Lung (tissue), 17 donors: ENCODE measurements at places on chromosomes 2 and 18. TPM values are rescaled to one million over a fixed set of nuclear protein-coding genes. Genes with fewer than 3 reads are reported as not detected.
A peak's percentile ranks its signal among the peaks of the same experiment; 100 is the strongest.

- no peak for DNase-seq
Observed at GRCh38 chr2:40721595-40721994, 269.7 kb upstream of the SLC8A1 start.

- no peak for DNase-seq
Observed at GRCh38 chr2:196439760-196440159, 199.8 kb upstream of the CCDC150 start.

- no peak for DNase-seq
Observed at GRCh38 chr18:42545825-42546224, 569.7 kb downstream of the RIT2 start.

DNA sequence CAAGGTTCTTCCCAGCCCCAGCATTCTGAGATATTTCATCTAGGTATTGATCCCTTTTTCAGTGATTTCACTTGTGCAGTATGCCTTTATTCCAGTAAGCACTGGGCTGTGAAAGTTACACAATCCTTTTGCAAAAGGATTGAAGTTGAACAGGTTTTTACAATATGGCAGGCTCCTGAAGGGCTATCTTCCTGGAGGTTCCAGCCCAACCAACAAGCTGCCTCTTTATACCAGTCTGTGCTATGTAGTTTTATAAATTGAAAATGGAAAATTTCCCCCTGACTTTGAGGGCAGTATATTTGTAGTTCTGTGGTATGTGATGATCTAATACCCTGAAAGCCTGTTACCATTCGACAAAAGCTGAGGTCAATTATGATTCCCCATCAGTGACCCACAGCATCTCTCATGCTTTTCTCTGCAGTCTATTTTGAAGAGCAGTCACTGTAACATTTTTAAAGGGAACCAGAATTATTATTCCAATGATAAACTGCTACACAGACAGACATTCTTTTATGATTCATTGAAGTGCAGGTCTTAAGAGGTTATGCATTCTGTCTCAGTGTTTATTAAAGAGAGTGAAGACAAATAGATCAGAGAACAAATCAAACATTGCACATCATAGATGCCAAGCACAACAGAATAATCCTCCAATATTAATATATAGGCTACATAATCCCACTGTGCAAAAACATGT, 35.2 kb upstream of the STPG4 start:
- peak; percentile 65 for DNase-seq

DNA sequence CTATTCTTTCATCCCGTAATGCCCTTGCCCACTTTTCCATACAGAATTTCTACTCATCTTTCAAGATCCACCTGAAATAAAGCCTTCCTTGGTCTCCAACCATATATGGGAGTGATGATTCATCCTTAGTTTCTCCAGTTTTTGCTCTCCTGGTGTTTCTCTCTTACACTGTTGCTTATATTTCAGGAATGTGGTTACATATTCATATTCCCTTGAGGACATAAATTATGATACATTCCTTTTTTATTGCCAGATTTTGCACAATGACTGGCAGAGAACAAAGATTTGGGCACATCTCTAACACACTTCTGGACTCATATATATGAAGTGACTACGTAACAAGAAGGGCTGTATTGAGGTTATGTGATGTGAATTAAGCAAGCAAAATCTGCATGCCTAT, 1573.4 kb upstream of the NXPH2 start:
- no peak for DNase-seq

DNA sequence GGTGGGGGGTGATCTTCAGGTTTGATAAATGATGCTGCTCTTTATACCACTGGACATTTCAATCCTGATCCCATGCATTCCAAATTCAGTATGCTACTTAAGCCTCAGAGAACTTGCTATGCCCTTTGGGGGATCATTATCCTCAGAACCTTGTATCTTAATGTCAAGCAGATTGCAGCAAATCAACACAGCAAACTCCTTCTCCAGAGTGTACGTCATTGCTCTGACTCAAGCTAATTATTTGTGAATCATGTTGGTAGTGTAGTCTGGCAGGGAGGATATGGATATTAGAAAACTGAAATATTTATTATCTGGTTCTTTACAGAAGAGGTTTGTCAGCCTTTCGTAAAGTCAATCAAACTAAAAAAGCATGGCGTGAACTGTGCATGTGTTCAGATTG, 562.5 kb upstream of the FAM98A start:
- DNase-seq = no peak

DNA sequence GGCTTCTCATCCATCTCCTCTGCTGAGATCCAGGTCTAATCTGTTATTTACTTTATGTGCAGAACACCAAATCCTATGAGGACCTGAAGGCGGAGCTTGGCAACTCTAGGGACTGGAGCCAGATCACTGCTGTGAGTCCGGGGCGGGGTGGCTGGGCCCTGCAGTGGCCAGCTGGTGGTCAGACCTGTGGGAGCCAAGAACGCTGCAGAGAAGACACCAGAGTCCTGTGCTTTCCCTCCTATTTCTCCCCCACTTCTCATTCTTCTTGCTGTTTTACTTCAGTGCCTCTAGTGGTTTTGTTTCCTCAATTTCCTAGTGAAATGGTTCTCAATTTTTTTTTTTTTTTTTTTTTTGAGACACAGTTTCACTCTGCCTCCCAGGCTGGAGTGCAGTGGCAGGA, 19.7 kb downstream of the VIL1 start:
- no peak for DNase-seq

- DNase-seq = peak; percentile 39
Observed at GRCh38 chr2:219561179-219562048, 9.9 kb downstream of the OBSL1 start.

DNA sequence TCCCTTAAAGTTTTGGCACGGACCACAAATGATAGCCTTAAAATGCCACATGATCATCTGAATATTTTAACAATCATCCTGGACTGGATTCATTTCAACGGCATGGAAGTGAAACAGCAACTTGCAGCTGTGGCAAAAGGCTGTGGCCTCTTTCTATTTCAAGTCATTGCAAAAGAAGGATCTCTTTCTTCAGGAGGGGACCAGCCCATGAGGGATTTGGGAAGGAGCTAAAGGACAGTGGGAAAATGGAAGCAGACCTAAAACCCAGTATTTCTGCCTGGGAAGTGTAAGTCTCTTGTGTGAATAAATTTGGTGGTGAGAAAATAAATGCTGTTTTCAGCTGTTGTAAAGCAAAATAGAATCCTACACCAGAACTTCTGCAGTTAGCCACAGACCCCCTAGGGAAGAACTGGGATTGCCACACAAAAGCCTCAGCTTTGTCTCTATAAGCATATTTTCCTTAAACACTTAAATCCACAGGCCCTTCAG, 107.3 kb upstream of the ZFP36L2 start:
- DNase-seq = peak; percentile 69

NEB gene
- 0.83 TPM for total RNA-seq

GRCh38 chr2:216810399-216811160, 49.3 kb downstream of the TNP1 start:
- no peak for DNase-seq

HOXD12 gene
- total RNA-seq = not detected

DNA sequence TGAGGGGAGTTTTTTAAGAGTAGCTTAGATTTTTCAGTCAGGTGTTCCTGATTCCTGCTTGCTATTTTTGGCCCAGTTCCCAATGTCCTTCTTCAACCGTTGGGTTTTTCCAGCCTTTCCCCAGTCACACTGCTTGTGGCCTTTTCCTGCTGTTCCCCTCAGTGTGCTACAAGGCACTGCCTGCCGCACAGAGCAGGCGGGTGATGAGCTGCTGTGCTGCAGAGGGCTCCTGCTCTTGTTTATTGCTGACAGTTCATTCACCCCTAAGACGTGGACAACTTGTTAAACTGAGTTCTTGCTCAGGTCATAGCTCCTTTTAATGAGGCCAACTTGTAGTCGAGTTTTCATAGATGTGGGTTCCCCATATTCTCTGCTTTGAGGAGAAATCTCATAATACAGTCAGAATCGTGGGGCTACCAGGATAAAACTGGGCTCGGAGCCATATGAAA, 20.6 kb downstream of the EIF4E2 start:
- peak; percentile 14 for DNase-seq

DNA sequence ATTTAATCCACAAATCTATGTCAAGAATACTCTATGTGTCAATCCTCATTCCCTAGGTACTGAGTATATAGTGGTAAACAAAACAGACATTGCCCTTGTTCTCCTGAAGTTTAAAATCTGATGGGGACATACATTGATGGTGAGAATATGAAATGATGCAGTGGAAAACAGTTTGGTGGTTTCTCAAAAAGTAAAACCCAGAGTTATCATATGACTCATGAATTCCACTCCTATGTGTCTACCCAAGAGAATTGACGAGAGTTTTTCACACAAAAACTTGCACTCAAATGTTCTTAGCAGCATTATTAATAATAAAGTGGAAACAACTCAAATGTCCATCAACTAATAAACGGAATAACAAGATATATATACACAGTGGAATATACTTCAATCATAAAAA, 586.7 kb downstream of the CCDC85A start:
- no peak for DNase-seq

KCNG3 gene
- total RNA-seq = 0.48 TPM

- no peak for DNase-seq
Observed at GRCh38 chr2:65320042-65320725, 92.6 kb downstream of the ACTR2 start.

- DNase-seq = no peak
Observed at GRCh38 chr2:205438241-205438640, 244.1 kb upstream of the NRP2 start.

DNA sequence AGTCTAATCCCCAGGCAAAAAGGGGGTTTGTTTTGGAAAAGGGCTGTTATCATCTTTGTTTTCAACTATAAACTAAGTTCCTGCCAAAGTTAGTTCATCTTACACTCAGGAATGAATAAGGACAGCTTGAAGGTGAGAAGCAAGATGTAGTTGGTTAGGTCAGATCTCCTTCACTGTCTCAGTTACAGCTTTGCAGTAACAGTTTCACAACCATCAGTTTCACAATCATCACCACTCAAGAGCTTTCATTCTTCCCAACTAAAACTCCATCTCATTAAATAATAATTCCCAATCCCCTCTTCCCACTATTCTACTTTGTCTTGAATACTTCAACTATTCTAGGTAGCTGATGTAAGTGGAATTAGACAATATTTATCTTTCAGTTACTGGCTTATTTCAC, 200.9 kb downstream of the NYAP2 start:
- no peak for DNase-seq

DNA sequence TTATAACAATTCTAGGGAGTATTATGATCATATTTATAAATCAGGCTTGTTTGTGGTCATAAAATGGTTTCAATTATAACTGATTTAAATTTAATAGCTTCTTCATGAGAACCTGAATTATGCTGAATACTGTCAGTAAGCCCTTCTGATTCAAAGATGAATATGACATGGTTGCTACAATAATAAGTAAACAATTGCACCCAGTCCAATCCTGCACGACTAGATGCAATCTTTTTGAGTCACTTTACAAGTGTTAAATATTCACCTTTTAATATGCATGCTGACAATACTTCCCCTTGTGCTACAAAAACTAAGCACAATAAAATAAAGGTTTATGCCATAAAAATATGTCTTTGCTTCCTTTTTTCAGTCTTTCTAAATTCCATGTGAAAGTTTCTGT, 325.2 kb downstream of the KCNJ3 start:
- no peak for DNase-seq

DNA sequence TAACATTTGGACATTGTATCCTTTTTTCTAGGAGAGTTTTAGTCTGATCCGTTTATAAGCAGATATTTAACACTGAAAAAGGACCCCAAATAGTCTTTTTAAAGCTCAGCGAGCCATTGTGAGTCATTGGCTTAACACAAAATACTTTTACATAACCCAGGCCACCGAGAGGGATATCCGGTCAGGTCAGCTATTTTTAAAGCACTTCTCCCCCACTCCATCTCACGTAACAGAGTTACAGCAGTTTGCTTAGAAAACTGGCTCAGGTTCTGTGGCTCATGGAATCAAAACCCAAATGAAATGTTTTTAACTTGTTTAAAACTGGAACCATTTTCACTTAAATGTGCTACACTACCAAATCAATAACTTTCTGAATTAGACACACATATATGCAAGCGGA, 23.9 kb downstream of the COL4A3 start:
- DNase-seq = no peak

- no peak for DNase-seq
Observed at GRCh38 chr2:152355409-152355831, 20.4 kb downstream of the FMNL2 start.

- no peak for DNase-seq
Observed at GRCh38 chr2:113858764-113859163, 31.1 kb upstream of the ACTR3 start.

DNA sequence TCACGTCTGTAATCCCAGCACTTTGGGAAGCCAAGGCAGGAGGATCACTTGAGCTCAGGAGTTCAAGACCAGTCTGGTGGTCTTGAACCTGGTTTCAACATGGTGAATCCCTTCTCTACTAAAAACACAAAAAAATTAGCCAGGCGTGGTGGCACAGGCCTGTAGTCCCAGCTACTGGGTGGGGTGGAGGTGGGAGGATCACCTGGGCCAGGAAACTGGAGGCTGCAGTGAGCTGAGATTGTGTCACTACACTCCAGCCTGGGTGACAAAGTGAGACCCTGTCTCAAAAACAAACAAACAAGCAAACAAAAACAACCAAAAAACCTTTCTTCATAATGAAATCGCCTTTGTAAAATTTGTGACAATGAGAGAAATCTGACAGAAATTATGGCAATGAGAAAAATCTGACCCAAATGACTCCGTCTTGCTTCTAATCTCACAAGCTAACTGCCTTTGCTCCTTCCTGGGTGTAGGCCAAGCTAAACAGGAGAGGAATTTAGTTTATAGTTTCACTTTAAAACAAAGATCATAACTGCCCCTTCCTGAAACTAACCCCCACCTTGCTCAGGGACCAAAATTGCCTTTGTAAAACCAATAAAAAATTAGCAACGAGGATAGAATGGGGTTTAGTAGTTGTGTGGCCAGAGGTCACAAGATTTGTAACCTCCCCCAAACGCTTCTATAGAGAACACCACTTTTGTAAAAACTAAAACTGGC, 60.7 kb upstream of the KIF5C start:
- DNase-seq = peak; percentile 26

UPP2 gene
- not detected for total RNA-seq

DNA sequence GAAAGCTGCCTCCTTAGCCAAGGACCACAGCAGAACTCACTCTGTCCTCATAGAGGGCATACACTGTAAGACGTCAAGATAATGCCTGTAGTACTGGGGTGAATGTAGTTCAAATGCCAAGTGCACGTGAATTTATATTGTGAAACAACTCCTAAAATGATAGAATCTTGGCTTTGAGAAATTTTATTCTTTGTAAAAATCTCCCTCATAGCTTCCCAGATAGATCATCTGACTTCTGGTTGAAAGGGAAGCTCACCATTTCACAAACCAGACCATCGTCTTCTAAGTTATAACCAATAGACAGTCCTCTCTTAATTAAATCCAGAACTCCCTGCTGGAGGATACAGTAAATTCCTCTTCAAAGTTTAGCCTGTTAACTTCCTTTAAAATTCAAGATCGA, 110.9 kb upstream of the MSTN start:
- DNase-seq = no peak

DNA sequence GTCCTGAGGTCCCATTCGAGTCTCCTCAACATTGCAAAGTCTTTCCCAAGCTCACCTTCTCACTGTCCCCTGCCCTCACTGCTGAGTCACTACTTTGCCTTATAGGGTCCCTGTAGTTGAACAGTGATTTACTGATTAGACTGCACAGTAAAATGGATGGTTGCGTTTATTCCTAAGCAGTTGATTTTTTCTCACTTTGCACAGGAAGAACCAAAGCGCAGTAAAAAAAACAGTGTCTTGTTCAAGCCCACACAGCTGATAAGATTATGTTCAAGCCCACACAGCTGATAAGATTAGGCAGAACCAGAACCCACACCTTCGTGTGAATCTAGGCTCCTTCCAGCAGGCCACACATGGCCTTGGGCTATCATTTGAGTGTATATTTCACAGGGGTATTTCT, 215.3 kb upstream of the COPS8 start:
- DNase-seq = no peak

VWA3B gene
- 29.2 TPM for total RNA-seq
